ENCODE measurements at places on chromosomes 4 and X.
A peak's percentile ranks its signal among the peaks of the same experiment; 100 is the strongest.

- no peak for DNase-seq
Observed at GRCh38 chrX:119411959-119412358, 12.8 kb downstream of the SLC25A43 start.

GRCh38 chr4:646460-646859, 21.1 kb downstream of the PDE6B start:
- no peak for DNase-seq

DNA sequence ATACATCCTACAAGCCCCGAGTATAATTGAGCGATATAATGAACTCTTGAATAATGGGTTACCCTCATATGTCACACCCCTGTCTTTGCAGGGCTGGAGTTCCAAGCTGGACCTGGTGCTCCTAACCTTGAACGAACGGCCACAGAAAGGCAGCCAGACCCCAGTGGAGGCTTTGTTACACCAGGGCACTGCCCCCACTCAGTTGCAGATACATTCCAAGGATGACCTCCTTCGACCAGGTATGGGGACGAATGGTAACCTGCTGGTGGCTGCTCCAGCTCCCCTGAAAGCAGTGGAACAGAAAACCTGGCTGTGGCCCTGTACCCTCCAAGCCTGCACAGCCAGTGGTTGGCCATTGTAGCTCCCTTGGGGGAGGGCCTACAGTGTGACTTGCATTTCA, 56.6 kb upstream of the CCDC149 start:
- no peak for DNase-seq

- no peak for DNase-seq
Observed at GRCh38 chr4:22745234-22745633, 52.5 kb downstream of the GBA3 start.

- DNase-seq, result no peak
Observed at GRCh38 chrX:122004127-122004526, 956.7 kb downstream of the GLUD2 start.

GRCh38 chr4:3388471-3389232, 53.1 kb upstream of the HGFAC start:
- DNase-seq, result peak; percentile 88

DNA sequence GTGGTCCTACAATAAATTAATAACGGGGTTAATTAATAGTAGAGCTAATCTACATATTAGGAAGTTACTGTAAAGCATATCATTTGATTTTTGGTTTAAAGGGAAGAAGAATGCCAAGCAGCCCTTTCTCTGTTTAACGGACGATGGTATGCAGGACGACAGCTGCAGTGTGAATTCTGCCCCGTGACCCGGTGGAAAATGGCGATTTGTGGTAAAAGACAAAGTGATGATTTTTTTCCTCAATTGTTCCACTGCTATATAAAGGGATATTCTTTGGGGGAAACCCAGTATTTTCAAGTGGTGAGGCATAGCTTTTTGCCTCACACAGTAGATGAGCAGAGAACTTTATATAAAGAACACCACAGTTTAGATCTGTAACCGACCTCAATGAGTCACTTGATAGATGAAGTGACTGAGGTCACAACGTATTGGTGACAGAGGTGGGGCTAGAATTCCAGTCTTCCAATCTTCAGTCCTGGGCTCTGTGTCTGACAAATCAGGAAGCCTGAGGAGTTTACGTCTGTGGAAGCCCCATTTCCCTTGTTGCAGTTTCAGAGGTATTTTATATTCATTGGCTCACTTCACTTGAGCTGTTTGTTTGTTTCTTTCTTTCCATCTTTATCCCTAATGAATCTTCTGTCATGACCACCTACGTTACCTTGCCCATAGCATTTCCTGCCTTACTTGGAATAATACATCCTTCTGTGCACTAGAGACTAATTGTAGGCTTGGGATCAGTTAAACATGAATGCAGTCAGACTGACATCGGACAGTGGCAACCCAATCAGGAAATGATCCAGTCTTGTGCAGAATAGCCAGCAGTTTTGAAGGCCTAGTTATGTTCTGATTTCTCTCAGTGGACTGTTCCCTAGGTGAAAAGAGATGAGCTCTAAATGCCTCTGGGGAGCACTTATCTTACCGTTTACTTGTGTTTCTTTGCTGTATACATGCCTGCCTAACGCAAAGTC, 30.1 kb downstream of the ZRSR2 start:
- no peak for DNase-seq

DNA sequence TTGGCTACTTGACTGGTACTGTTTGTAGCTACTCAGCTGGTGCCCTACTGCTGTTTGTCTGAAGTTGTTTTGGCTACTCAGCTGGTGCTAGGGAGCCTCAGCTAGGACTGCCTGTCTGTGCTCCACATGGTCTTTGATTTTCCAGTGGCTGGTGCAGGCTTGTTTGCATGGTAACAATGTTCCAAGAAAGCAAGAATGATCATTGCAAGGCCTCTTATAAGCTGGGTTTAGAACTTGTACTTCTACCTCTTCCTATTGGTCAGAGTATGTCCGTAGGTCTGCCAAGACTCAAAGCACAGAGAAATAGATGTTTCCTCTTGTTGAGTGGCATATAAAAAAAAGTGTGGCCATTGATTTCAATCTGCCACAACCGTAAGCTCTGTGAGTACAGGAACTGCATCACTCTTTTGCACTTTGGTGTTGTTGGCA, 17.6 kb downstream of the NFKB1 start:
- no peak for DNase-seq

DNA sequence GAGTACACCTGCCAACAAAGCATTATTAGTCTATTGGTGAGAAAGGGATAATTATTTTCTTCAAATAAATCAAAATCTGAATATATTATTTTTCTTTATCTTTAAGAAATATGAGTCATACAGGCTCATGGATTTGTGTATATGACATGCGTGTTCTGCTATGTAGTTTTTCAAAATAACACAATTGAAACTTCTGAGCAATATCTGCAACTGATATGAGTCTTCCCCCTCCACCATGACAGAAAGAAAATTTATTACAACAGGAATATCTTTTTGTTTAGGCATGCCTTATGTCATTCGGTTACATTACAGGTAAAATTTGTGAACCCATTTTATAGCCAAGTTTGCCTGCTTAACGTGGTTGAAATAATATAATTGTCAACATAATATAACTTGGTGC, 32.0 kb downstream of the TMPRSS11A start:
- no peak for DNase-seq

GRCh38 chrX:85503258-85504158, 124.0 kb upstream of the POF1B start:
- no peak for DNase-seq

- DNase-seq, result no peak
Observed at GRCh38 chrX:68433981-68434299, 645 bp upstream of the OPHN1 start.

GRCh38 chr4:181858741-181859140, 384.5 kb upstream of the TENM3 start:
- no peak for DNase-seq

DNA sequence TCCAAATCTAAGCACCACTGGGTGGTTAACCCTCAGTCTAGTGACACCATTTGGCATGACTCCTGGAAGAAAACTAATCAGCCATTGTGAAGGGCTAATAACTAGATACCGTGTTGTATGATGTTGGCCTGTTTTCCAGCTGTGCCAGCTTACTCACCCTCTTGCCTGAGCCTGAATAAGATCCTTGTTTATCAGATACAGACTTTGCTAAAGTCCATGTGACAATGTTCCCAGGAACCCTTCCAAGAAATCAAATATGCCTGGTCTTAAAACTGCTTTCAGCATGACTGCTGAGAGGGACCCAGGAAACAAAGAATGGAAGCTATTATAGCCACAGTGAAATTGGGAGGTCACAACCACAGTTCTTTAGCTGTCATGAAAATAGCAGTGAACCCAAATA, 640.8 kb upstream of the INTU start:
- peak; percentile 19 for DNase-seq

GRCh38 chrX:140355922-140356321, 148.9 kb downstream of the SOX3 start:
- DNase-seq, result no peak

- DNase-seq, result peak; percentile 5
Observed at GRCh38 chr4:138775890-138776289, 239.7 kb upstream of the NOCT start.

GRCh38 chr4:160318567-160319220, 1215.8 kb downstream of the RAPGEF2 start:
- DNase-seq, result peak; percentile 21
